ENCODE measurements at places on chromosomes 7 and 10. TPM values are rescaled to one million over a fixed set of nuclear protein-coding genes. Genes with fewer than 3 reads are reported as not detected.

The DKK1 gene
- total RNA-seq, result not detected

The FOXP2 gene
- not detected for total RNA-seq

The TRIM73 gene
- total RNA-seq, result 4.7 TPM

The NUP42 gene
- total RNA-seq, result 39.5 TPM

The MYL10 gene
- not detected for total RNA-seq

The CISD1 gene
- 51.4 TPM for total RNA-seq

The SFRP5 gene
- total RNA-seq, result not detected

The SEMA3A gene
- not detected for total RNA-seq

The AMPH gene
- not detected for total RNA-seq

GRCh38 chr7:46775776-46776175 is 806.1 kb downstream of the TNS3 start:
- no peak overlapping the region for H3K4me3 ChIP-seq
- no peak for DNase-seq
- H3K36me3 ChIP-seq, result no peaks in the 10 kb centered on the region
- no peaks in the 10 kb centered on the region for H3K4me1 ChIP-seq
- no peaks in the 10 kb centered on the region for H3K27me3 ChIP-seq

- peak; percentile 54 for DNase-seq
- peak overlapping the region; percentile 47 for H3K4me3 ChIP-seq
- no peak overlapping the region for H3K27ac ChIP-seq
- H3K36me3 ChIP-seq, result no peaks in the 10 kb centered on the region
- H3K27me3 ChIP-seq, result no peaks in the 10 kb centered on the region
- peaks cover 19% of the 10 kb centered on the region for H3K4me1 ChIP-seq
These were observed 14.8 kb upstream of the WAPL start for GRCh38 chr10:86536294-86536861.

DNA sequence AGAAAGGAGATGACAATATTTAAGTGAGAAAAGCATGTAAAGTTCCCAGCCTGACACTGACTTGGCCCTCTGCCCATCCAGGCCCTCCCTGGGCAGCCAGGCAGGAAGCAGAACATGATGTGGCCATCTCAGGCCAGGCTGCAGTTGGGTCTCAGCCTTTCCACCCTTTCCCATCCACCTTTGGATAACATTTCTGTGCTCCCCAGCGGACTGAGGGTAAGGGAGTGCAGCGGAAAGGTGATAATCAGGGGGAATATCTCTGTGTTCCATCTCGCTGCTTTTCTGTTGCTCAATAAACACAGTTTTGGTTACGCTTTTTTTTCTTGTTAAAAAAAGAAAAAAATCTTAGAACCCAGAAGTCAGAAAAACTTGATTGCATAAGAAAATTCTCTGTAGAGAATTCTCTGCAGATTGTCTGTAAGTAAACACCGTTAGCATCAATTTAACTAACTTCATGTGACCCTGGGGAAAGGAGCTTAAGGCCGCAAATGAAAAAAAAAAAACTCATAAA is 37.2 kb upstream of the TARP start:
- no peak for DNase-seq
- no peaks in the 10 kb centered on the region for H3K36me3 ChIP-seq
- H3K27me3 ChIP-seq, result no peaks in the 10 kb centered on the region
- peak overlapping the region; percentile 12 for H3K4me3 ChIP-seq
- H3K4me1 ChIP-seq, result peaks cover 11% of the 10 kb centered on the region
- peak overlapping the region; percentile 24 for H3K27ac ChIP-seq

DNA sequence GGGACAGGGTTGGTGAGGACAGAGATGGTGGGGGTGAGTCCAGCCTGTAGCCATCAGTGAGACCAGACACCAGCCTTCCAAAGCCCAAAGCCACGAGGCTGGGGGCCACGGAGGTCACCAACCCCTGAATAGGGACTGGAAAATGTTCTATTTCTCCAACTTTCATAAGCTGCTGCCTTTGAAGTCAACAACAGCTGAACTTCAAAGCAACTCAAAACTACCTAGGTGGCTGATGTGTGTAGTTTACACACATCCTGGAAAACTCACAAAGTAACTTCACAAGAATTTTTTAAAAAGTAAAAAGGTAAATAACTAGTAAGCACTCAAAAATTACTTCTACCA is 88.8 kb downstream of the CHST15 start:
- no peak for DNase-seq
- no peak overlapping the region for H3K27ac ChIP-seq
- no peak overlapping the region for H3K4me3 ChIP-seq

GRCh38 chr7:144670218-144670617 is 165.6 kb downstream of the TPK1 start:
- DNase-seq, result no peak
- no peaks in the 10 kb centered on the region for H3K4me1 ChIP-seq

DNA sequence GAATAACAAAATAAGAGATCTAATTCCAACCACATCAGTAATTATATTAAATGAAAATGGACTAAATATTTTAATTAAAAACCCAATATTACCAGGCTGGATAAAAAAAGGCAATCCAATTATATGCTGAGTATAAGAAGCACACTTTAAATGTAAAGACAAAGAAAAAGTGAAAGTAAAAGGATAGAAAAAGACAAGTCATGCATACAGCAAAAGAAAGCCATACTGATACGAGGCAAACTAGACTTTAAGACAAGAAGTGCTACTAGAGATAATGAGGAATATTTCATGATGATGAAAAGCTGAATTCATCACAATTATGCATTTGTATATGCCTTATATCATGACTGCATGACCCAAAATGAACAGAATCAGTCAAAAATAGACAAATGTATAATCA is 628.6 kb downstream of the PHTF2 start:
- H3K4me1 ChIP-seq, result no peaks in the 10 kb centered on the region
- H3K36me3 ChIP-seq, result no peaks in the 10 kb centered on the region
- no peak overlapping the region for H3K4me3 ChIP-seq
- DNase-seq, result no peak

DNA sequence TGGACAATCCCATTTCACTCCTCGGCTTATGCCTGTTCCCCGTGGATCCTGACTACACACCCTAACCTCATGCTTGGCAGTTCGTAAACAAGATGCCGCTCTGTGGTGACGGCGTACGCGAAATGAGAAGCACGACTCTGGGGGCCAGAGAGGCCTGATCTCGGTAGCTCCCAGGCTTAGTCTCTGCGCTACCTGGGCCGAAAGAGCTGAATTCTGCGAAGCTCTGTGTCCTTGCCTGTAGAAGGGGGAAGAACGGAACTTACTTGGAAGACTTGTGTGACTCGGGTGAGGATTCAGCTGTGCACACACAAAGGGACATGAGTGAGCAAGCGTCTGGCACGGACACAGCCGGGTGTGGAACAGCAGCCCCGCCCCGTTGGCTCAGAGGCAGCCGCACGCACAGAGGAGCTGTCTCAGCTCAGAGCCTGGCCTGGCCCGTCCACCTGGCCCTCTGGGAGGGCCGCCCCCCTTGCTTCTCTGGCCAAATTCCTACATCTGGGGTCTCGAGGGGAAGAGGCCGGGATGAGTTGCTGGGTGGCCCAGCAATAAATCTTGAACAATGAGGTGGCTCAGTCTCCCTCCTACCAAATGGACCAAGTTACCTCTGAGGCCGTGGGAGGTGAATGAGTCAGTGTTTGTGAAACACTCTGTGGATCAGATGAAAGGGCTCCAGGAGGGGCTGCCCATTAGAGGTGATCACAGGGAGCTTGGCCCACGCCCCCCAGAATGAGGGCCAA is 83.8 kb downstream of the PDGFA start:
- H3K4me3 ChIP-seq, result no peak overlapping the region
- no peaks in the 10 kb centered on the region for H3K27me3 ChIP-seq
- no peak overlapping the region for H3K27ac ChIP-seq
- H3K36me3 ChIP-seq, result no peaks in the 10 kb centered on the region

DNA sequence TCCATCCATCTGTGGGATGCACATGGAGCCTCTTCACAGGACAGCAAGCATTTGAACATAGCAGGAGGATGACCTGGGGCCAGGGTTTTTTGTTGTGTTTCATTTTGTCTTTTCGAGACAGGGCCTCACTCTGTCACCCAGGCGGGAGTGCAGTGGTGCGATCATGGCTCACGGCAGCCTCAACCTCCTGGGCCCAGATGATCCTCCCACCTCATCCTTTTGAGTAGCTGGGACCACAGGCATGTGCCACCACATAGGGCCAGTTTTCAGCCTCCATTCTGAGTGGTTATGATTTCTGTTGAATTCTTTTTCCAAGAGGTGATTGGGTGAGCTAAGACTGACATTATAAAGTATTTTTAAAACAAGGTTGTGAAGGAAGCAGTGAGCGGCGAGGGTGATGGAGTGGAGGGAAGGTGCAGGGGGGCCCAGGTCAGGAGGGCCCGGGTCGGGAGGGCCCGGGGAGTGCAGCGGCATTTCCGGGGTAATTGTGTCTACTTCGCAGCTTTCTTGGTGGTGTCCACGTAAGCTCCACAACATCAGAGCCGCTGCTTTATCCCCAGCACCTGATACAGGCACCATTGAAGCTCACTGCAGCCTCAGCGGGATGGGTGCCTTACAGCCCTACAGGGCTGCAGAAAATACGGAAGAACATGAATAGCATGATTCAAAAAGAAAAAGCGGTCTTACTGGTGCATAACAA is 12.0 kb upstream of the LARP4B start:
- H3K27me3 ChIP-seq, result no peaks in the 10 kb centered on the region
- H3K36me3 ChIP-seq, result no peaks in the 10 kb centered on the region
- no peak for DNase-seq
- no peak overlapping the region for H3K27ac ChIP-seq

- no peak overlapping the region for H3K4me3 ChIP-seq
- no peaks in the 10 kb centered on the region for H3K36me3 ChIP-seq
- no peak overlapping the region for H3K27ac ChIP-seq
These were observed 49.1 kb downstream of the FEZF1 start for GRCh38 chr7:122255454-122255853.

DNA sequence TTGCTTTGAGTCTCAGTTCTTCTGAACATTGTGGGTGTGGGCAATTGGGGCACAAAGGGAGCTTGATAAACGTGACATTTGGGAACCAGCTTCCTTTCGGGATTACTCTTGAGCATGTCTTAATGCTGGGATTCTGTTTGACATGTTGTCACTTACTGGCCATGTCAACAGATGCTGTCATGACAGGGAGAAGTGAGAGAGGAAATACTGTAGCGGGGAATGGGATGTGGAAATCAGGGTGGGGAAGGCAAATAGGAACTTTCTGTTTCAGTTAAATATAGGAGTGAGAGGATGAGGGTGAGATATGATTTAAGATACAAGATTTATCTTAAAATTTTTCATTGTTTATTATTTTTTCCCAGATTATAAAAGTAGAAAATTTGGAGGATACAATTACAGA is 83.9 kb downstream of the SEC23IP start:
- H3K27ac ChIP-seq, result no peak overlapping the region
- no peaks in the 10 kb centered on the region for H3K27me3 ChIP-seq
- no peaks in the 10 kb centered on the region for H3K36me3 ChIP-seq
- no peak for DNase-seq
- H3K4me1 ChIP-seq, result no peaks in the 10 kb centered on the region

GRCh38 chr10:119428789-119429188 is 113.7 kb downstream of the RGS10 start:
- H3K4me1 ChIP-seq, result peaks cover 11% of the 10 kb centered on the region
- H3K27ac ChIP-seq, result no peak overlapping the region
- H3K4me3 ChIP-seq, result no peak overlapping the region
- H3K27me3 ChIP-seq, result no peaks in the 10 kb centered on the region
- no peak for DNase-seq
- H3K36me3 ChIP-seq, result peaks cover 23% of the 10 kb centered on the region

- H3K4me3 ChIP-seq, result no peak overlapping the region
- peaks cover 23% of the 10 kb centered on the region for H3K36me3 ChIP-seq
- H3K4me1 ChIP-seq, result peaks cover 7% of the 10 kb centered on the region
- H3K27ac ChIP-seq, result no peak overlapping the region
These were observed 1.9 kb upstream of the BHLHA15 start for GRCh38 chr7:98209166-98209920.

- H3K4me1 ChIP-seq, result no peaks in the 10 kb centered on the region
- no peaks in the 10 kb centered on the region for H3K36me3 ChIP-seq
- H3K4me3 ChIP-seq, result no peak overlapping the region
- no peak for DNase-seq
These were observed 122.3 kb downstream of the JMJD1C start for GRCh38 chr10:63343476-63343875.

- no peak overlapping the region for H3K4me3 ChIP-seq
- H3K27me3 ChIP-seq, result no peaks in the 10 kb centered on the region
- H3K36me3 ChIP-seq, result no peaks in the 10 kb centered on the region
- DNase-seq, result no peak
- H3K27ac ChIP-seq, result no peak overlapping the region
- peaks cover 16% of the 10 kb centered on the region for H3K4me1 ChIP-seq
These were observed 31.6 kb downstream of the GSDME start for GRCh38 chr7:24725554-24726241.

DNA sequence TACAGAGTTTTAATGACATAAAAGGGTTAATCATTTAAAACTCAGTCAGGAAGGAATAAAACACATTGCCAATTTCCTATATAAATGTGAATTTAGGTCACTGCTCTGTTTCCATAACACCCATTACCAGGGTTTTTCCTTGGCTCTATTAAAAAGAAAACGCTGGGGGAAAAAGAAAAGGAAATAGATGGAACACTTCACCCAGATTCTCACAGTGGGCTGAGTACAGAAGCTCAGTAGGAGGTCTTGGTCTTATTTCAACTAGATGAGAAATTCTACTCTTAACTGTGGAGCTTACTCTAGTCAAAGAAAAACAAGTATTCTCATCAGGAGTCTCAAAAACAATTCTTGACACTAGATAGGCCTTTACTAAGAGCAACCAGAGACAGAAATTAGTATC is 36.5 kb downstream of the GLUD1 start:
- no peak overlapping the region for H3K4me3 ChIP-seq
- H3K4me1 ChIP-seq, result no peaks in the 10 kb centered on the region
- H3K27ac ChIP-seq, result no peak overlapping the region
- H3K36me3 ChIP-seq, result peaks cover 38% of the 10 kb centered on the region
- no peaks in the 10 kb centered on the region for H3K27me3 ChIP-seq
- DNase-seq, result no peak

GRCh38 chr7:47836503-47837202 is 111.6 kb downstream of the PKD1L1 start:
- no peaks in the 10 kb centered on the region for H3K36me3 ChIP-seq
- no peaks in the 10 kb centered on the region for H3K4me1 ChIP-seq
- no peak overlapping the region for H3K27ac ChIP-seq

GRCh38 chr10:112902730-112903129 is 47.3 kb upstream of the TCF7L2 start:
- no peak overlapping the region for H3K4me3 ChIP-seq
- no peak for DNase-seq
- no peak overlapping the region for H3K27ac ChIP-seq
- H3K27me3 ChIP-seq, result no peaks in the 10 kb centered on the region

GRCh38 chr10:93147281-93147680 is 73.6 kb downstream of the CYP26A1 start:
- no peak overlapping the region for H3K27ac ChIP-seq
- peaks cover 15% of the 10 kb centered on the region for H3K4me1 ChIP-seq
- H3K36me3 ChIP-seq, result no peaks in the 10 kb centered on the region
- no peaks in the 10 kb centered on the region for H3K27me3 ChIP-seq
- DNase-seq, result no peak
- no peak overlapping the region for H3K4me3 ChIP-seq

Data from CD8-positive, alpha-beta memory T cell (primary cell).